ENCODE measurements at places on chromosomes 7 and 10.

- DNase-seq = peak; percentile 92
These were observed 12.4 kb upstream of the HUS1 start for GRCh38 chr7:47991741-47992311.

DNA sequence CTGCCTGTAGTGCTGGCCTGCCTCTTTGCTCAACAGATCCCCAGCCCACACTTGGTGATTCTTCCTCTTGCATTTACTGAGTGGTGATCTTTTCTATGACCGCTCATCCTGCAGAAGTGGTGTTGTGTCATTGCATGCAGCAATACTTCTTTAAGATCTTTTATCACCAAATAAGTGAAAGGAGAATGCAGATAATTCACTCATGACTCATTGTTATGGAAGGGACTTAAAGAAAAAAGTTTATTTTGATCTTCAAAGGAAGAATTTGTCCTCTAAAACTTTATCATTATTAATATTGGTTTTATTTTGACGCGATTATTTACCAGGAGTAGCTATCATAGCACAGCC, 489.1 kb upstream of the CELF2 start:
- no peak for DNase-seq

DNA sequence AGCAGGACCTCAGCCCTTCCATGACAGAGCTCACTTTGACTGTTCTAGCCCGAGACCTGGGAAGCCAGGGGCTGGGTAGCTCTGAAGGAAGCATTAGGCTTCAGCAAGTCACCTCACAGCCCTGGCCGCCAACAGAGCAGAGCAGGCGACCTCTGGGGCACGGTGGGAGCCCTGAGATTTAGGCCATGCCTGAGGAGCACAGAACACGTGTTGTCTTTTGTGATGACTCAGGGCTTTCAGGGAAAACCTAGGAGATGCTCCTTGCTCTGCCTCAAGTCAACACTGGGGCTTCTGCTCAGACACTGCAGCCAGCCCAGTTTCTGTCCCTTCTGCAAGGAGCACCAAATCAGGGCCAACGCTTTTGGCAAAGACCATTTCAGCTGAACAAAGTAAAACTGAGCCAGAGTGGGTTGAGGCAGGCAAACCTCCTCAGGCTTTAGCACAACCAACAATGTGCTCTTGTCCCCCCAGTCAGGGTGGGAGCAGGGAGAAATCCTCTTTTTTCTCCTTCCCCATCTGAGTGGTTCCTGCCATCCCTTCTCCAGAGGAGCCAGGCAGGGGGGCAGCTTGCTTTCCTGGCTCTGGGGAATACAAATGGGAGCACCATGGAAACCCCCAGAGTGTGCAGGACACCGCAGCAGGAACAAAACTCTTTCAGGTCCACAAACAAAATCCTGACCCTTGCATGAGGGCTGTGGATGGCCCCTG, 14.4 kb downstream of the CAMK2G start:
- DNase-seq = no peak

- DNase-seq = no peak
These were observed 717.8 kb downstream of the SORCS3 start for GRCh38 chr10:105358911-105359310.

DNA sequence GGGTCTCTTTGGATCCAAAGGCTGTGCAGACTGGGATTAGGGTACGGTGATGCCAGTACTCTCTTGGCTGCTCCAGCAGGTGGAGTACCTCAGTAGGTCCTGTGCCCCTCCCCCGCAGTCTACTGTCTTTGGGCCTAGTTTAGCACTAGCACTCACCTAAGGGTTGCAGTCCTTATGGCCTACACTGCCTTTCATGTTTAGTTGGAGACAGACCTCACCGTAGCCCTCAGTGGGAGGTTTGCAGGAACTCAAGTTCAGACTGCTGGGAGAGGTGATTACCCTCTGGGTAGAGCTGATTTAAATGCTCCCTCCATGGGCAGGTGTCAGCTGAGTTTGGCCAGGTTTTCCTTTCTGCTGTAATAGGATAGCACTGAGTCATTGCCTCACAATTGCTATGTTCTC, 210.8 kb upstream of the TMEM196 start:
- no peak for DNase-seq

- no peak for DNase-seq
These were observed 73.2 kb downstream of the CALD1 start for GRCh38 chr7:134852625-134853024.

DNA sequence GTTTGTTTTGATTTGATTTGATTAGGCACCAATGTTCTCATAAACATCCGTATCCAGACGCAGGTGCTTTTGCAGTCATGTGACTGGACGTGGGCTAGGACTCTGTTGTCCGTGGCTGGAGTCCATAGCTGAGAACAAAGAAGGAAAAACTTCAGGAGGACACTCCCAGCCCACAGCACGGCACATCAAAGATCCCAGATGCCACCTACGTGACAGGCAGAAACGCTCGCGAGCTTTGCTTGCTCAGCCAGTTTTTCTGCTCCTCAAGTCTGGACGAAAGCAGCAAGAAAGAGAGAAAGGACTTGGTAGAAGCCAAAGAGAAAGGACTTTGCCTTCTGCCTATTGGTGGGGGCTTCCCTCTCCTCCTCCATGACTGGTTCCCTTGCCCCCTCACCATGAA, 6.9 kb upstream of the ZKSCAN1 start:
- DNase-seq = no peak

GRCh38 chr7:47473499-47474210, 108.3 kb downstream of the TNS3 start:
- DNase-seq = peak; percentile 57

DNA sequence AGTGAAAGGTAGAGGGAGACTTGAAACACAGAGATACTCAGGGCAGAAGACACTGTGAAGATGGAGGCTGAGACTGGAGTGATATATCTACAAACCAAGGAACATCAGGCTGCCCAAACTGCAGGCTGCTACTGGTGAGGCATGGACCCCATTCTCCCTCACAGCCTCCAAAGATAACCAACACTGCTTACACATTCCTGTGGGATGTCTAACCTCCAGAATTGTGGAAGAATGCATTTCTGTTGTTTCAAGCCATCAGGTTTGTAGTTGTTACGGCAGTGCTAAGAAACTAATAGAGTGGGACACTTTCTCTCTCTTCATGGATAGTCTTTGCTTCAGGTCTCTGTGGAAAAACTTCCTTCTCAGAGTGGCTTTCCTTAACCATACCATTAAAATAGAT, 182.6 kb upstream of the TMEM106B start:
- DNase-seq = no peak

DNA sequence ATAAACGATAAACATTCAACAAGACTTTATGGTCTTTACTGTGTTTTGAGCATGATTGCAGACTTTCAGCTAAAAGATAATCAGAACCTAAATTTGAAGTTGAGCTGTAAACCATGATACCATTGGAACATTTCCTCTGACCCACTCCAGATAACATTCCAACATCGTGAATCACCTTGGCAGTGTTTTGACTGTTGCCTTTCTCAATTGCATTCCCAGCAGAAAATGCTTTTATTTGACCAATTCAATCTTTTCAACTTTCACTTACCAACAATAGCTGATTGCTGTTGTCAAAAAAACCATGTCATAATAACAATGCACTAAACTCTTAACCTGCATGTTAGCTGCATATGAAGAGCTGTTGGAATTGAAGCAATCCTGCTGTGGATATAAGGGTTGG, 165.5 kb downstream of the MDFIC start:
- DNase-seq = no peak

DNA sequence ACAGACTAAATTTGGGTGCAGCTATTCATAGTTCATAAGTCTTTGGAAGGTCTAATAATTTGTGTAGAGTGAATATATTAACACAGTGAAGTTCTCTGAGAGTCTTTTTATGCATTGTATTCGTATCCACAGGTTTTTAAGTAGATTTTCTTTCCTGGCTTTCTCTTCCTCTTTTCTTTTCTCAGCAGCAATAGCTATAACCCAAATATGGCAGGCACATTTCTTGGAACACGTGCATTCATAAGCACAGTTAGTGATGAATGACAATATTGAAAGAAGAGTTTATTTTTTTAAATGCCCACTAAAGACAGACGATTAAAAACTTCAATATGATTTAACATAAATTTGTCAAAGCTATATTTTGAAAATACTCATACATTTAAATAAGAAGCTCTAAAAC, 220.5 kb upstream of the MBL2 start:
- DNase-seq = no peak

- DNase-seq = no peak
These were observed 140.1 kb downstream of the ACTR3B start for GRCh38 chr7:152899548-152900109.

- no peak for DNase-seq
These were observed 108.8 kb upstream of the WDR11 start for GRCh38 chr10:120742373-120742772.

DNA sequence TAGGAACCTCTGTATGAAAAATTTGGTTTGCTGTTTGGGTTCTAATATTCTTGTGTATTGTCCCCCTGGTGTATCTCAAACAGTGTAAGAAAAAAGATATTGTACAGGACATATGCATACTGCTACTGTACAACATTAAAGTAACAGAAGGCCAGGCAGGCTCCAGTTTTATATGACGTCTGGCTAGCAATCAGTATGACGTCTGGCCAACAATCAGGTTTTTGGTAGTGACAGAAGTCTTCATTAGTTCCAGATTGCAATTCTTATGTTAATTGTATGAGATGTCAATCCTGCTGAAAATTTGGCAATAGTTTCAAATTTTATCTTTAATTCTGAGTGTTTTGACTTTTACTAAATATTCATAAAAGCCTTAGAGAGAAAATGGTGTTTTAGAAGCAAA, 67.9 kb upstream of the KCND2 start:
- DNase-seq = no peak

DNA sequence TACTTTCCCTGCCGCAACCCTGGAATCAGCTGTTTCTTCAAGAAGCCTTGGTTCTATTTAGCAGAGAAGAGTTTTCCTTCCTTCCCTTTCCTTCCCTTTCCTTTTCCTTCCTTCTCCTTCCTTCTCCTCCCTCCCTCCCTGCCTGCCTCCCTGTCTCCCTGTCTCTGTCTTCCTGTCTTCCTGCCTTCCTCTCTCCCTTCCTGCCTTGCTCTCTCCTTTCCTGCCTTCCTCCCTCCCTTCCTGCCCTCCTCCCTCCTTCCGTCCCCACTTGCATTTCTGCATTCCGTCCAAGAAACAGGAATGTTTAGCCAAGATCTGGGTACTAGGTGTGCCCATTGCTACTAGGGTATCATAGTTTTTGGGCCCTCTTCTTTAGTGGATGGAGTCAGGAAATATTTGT, 21.9 kb downstream of the SND1 start:
- no peak for DNase-seq

DNA sequence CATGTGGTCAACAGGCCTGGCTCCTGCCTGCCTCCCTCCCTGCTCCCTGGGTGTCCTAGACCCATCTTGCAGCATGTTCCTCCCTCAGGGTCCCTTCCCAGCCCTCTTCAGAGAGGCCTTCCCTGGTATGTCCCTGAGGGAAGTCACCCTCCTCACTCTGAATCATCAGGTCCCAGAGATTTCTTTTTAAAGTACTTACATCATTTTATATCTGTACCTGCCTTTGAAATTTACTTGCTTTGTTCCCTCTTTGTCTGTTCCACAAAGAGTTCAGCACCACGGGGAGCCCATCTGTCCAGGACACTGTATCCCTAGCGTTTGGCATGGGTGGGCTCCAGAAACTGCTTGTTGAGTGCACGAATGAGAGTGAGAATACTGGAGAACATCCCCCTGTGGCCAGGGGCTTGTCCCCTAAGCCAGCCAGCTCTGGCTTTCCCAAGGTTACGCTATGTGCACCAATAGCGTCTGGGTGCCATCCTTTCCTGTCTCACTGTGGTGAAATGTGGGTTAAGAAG, 50.6 kb upstream of the IGFBP3 start:
- no peak for DNase-seq

DNA sequence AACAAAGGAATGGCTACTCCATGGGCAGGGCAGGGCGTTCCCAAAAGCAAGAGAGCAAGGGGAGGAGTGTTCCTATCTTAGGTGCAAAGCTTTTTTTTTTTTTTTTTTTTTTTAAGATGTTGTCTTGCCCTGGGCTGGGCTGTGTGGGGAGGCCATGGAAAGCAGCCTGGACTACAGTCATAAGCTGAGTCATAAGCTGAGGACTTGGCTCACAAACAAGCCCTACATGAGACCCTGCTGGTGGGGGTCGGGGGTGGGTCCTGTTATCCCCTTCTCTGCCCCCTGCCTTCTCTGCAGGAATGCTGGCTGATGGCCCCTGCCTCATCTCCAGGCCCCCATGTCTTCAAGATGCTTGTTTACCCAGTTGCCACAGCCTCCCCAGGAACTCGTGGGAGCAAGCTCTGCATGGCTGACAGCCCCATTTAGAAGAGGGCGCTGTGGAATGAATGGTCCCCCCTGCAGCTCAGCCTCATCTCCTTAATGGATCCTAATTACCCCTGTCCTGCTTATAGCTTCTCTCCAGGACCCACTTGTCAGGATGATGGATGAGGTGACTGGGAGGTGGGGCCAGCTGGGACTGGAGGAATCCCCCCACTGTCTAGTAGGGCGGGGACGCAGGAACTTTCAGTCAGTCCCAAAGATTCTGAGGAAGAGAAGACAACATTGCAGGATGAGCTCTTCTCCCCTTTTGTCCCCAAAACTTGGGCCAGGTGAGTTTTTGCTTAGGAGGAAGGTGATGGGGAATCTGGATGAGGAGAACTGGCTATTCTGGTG, 340.8 kb upstream of the PODXL start:
- DNase-seq = no peak

- DNase-seq = no peak
These were observed 369.6 kb downstream of the AUTS2 start for GRCh38 chr7:69967689-69968450.

- DNase-seq = no peak
These were observed 98.4 kb upstream of the STEAP1B start for GRCh38 chr7:22598318-22598920.

- DNase-seq = peak; percentile 27
These were observed 53.6 kb upstream of the ELN start for GRCh38 chr7:73974101-73974947.

DNA sequence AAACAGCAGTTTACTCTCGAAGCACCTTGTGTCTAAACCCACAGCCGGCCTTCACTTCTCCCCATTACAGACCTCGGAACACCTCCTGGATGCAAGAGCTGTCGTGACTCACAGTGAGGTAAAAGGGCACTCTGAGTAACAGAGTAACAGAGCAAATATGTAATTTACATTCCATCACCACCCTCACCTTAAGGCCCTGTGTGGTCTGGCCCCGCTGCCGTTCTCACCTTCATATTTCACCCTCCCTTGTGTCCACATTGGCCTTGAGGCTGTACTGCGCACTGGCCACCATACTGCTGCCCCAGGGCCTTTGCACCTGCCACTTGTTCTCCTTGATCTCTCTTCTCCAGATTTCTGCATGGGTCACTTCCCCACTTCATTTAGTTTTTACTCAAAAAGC, 12.6 kb downstream of the FFAR4 start:
- DNase-seq = no peak

DNA sequence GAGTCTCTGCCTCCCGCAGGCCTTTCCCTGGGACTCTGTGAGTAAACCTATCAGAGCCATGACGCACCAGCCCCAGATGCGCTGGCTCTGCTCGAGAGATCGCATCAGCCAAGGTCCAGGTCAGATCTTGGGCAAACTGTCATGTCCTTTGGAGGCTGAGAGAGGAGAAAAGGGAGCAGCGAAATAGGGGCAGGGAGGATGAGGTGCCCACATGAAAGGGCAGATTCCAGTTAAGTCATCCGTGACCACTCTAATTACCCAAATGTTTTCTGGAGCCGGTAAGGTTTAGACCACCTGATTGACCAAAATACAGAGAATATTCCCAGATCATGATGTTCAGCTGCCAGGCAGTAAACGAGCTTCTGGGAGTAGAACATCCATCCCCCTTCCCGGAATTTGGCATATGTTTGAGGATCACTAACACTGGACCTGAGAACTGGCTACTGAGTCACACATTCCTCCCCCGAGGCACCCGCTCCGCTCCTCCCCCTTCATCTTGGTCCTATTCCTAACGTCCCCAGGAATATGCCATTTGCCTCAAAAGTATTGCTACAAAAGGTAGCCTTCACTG, 88.0 kb downstream of the FGFR2 start:
- no peak for DNase-seq
